Activated CD4-positive, alpha-beta memory T cell treated with anti-CD3 and anti-CD28 coated beads for 36 hours (primary cell): ENCODE measurements at places on chromosomes 2 and 18. TPM values are rescaled to one million over a fixed set of nuclear protein-coding genes. Genes with fewer than 3 reads are reported as not detected.

Gene RESP18
- not detected for total RNA-seq

GRCh38 chr18:50716902-50717301, 102.9 kb downstream of the MRO start:
- DNase-seq = no peak

DNA sequence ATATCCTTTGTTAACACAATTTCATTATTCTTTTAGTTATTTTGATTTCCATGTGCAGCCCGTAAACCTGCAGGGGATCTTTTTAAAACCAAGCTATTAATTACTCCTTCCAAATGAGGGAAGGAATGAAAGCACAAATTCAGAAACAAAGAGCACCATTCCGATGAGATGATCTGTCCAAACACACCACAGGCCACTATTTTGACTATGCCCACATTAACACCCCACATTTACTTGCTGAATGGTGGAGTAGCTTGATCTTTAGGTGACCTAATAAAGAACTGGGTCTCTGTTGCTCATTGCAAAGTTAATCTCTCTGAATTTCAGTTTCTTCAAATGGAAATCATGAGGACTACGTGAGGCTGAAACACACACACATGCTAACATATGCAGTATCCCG, 218.0 kb downstream of the IRS1 start:
- DNase-seq = no peak

DNA sequence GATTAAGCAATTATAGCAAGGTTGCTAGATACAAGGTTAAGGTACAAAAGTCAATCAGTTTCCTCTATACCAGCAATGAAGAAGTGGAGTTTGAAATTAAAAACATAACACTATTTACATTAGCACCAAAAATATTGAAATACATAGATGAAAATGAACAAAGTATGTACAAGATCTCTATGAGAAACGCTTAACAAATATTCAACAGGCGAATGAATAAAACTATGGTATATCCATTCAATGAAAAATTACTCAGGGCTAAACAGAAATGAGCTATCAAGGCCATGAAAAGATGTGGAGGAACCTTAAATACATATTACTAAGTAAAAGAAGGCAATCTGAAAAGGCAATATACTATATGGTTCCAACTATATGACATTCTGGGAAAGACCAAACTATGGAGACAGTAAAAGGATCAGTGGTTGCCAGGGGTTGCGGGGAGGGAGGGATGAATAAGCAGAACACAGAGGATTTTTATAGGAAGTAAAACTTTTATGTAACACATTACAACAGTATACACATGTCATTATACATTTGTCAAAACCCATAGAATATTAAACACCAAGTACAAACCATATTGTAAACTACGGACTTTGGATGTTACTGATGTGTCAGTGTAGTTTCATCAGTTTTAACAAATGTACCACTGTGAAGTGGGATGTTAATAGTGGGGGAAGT, 62.1 kb downstream of the RMDN2 start:
- DNase-seq = no peak

GRCh38 chr2:12455661-12456060, 261.1 kb upstream of the TRIB2 start:
- DNase-seq = no peak

DNA sequence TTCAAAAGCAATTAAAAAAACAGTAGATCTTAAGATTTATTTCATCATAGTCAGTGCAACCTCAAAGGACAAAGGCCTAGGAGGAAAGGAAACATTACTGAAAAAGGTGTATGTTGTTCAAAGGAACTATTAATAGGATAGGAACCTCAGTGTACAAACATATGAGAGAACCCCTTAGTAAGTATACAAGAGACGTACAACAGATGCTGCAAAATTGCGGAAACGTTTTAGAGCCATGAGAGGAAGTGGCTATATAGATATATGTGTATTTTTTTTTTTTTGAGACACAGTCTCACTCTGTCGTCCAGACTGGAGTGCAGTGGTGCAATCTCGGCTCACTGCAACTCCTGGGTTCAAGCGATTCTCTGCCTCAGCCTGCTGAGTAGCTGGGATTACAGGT, 22.2 kb downstream of the PIK3C3 start:
- no peak for DNase-seq

- DNase-seq = peak; percentile 69
Observed at GRCh38 chr2:119387381-119388129, 20.8 kb downstream of the DBI start.

GRCh38 chr2:106886916-106887758, 1.2 kb upstream of the ST6GAL2 start:
- no peak for DNase-seq

Gene FAM228A
- total RNA-seq = 0.17 TPM

GRCh38 chr2:24403168-24403831, 43.0 kb upstream of the ITSN2 start:
- no peak for DNase-seq

DNA sequence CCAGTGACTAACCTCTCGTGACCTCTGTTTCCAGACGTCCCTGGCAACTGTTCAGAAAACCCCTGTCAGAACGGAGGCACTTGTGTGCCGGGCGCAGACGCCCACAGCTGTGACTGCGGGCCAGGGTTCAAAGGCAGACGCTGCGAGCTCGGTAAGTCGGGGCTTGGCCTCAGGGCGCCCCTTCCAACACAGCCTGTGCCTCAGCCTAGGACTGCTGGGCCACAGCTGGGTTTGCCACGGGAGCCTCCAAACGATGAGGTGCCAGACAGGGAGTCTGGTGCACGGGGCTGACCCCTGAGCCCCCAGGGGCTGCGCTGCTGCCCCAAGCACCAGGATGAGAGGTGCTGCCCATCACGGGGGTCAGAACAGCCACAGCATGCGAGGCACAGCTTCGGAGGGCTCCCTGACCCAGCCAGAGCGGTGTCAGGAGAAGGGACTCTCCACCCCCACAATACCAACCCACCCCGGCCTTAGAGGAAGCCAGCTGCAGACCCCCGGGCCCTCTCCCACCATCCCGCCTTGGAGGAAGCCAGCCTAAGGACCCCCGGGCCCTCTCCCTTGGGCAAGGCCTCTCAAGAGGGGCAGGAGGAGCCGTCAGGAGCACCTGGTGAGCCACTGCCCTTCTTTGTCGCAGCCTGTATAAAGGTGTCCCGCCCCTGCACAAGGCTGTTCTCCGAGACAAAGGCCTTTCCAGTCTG, 20.3 kb downstream of the MTERF4 start:
- no peak for DNase-seq

DNA sequence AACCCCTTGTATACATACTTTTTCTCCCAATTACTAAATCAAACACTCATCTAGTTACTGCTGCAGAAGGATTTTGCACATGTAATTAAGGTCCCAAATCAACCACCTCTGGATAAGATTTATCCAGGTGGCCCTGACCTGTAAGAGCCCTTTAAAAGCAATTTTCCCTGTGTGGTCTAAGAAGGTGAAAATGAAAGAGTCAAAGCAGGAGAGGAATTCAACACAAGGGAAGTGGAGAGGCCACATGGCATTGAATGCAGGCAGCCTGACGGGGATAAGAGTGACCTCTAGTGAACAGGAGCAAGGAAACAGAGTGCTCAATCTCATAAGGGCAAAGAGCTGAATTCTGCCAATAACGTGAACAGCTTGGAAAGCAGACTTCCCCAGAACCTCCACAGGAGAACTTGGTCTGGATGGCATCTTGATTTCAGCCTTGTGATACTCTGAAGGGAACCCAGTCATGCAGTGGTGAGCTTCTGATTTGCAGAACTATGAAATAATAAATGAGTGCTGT, 27.2 kb downstream of the PPP3R1 start:
- peak; percentile 22 for DNase-seq

Gene ACOXL
- total RNA-seq = 0.41 TPM

Gene INPP5D
- 52.4 TPM for total RNA-seq

GRCh38 chr2:60972889-60973656, 44.4 kb upstream of the PEX13 start:
- no peak for DNase-seq

Gene CFC1
- total RNA-seq = not detected

DNA sequence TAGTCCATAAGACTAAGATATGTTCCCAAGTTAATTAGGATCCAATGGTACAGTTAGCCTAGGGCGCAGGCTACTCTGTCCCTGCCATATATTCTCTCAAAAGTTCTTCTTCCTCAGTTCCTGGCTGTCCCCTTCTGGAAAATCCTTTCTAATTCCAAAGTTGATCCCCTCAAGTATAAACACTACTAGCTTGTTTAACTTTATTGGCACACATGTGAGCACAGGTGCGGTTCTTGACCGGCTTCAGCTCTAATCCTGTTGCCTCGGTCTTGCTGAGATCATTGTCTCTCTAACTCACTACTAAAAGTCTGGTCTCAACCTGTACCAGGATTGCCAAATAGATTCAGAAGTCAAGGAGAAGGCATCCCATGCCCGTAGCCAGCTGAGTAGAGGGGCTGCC, 89.0 kb downstream of the SEMA4F start:
- no peak for DNase-seq

Gene ZNF521
- not detected for total RNA-seq

DNA sequence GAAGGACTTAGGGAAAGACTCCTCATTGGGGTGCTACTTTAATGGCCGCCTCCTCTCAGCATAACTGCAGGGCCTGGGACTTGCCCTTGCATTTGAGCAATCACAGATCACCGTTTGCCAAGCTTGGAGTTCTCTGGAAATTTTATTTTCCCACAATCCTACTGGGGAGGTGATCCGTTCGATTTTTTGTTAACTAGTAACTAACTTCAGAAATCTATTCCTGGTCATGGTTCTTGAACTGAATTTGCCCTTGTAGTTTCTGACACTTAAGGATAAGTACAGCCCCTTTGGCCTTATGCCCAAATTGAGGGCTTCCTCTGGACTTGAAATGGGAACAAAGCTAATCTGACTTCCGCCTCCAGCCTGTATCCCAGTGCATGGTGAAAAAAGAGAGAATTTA, 60.5 kb upstream of the ST3GAL5 start:
- no peak for DNase-seq

- peak; percentile 9 for DNase-seq
Observed at GRCh38 chr18:59621027-59621426, 76.2 kb downstream of the CCBE1 start.

- DNase-seq = peak; percentile 66
Observed at GRCh38 chr2:227462462-227462951, 9.4 kb upstream of the AGFG1 start.

GRCh38 chr2:8115456-8115855, 566.4 kb upstream of the ID2 start:
- no peak for DNase-seq

Gene CETN1
- not detected for total RNA-seq

GRCh38 chr18:48908916-48909315, 41.8 kb downstream of the SMAD7 start:
- DNase-seq = no peak

DNA sequence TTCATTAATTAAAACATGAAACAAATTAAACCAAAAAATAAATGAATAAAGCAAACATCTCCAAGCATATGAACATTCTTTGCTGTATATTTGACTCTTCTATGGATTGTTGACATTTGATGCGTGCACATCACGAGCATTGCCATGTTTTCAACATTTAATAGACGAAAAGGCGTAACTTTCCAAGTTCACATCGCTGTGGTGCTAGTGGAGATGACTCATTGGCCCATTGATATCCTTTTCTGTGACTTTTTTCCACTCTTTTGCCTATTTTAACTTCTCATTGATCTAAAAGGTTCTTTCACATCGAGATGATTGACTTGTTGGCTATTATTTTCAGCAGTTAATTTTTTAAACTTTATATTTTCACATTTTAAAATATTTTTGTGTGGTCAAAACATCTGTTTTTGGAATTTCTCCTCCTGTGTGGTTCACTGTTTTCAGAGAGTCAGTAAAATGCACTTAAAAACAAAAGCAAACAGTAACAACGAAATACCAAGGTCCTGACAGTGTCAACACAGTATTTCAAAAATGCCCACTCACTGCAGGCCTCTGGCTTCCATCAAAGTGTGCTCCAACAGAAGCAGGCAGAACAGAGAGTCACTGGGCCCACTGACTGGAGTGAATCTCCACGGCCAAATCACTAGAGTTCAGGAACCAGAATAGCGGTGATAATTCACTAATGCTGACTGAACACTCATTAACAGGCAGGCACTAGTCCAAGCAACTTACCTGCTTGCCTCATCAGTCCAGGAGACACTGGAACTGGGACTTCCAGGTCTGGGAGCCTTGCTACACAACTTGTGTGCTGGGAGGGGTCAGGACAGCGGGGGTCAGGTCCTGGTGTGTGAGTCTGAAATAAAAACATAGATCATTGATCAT, 372.2 kb upstream of the SMIM21 start:
- DNase-seq = no peak

DNA sequence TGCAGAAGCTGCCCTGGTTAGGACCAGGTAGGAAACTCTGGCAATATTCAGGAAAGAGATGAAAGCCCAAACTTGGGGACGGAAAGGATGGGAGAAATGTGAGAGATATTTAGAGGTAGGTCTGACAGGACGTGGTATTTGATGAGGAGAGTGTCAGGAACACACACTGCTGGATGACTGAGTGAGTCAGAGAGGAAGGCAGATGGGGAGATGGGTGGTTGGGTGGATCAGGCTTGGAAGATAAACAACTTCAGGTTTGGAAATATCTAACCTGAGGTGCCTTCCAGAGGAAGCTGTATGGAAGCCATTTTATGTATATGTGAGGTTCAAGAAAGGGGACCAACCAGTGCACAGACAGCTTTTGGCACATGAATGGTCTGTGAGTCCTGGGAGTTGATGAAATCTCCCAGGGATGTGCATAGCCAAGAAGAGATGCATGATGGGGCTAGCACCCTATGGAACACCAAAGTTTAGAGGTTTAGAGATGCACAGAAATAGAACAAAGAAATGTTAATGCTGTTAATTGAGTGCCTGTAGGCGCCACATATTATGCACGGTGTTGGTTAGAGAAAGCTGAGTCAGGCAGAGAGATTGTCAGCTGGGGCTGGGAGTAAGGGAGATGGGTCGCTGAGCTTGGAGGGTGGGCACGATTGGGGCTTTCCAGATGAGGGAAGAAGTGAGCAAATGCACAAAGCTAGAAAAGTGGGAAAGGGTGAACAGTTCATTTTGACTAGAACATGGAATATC, 101.0 kb downstream of the VIT start:
- no peak for DNase-seq

Gene GNLY
- total RNA-seq = 22.8 TPM

Gene C2orf92
- total RNA-seq = 4.5 TPM

Gene MROH2A
- not detected for total RNA-seq

Gene LRRC30
- not detected for total RNA-seq

Gene UPP2
- not detected for total RNA-seq

- DNase-seq = no peak
Observed at GRCh38 chr2:11667866-11668637, 1.9 kb downstream of the NTSR2 start.

GRCh38 chr2:46984642-46985476, 69.3 kb upstream of the MCFD2 start:
- DNase-seq = peak; percentile 84

DNA sequence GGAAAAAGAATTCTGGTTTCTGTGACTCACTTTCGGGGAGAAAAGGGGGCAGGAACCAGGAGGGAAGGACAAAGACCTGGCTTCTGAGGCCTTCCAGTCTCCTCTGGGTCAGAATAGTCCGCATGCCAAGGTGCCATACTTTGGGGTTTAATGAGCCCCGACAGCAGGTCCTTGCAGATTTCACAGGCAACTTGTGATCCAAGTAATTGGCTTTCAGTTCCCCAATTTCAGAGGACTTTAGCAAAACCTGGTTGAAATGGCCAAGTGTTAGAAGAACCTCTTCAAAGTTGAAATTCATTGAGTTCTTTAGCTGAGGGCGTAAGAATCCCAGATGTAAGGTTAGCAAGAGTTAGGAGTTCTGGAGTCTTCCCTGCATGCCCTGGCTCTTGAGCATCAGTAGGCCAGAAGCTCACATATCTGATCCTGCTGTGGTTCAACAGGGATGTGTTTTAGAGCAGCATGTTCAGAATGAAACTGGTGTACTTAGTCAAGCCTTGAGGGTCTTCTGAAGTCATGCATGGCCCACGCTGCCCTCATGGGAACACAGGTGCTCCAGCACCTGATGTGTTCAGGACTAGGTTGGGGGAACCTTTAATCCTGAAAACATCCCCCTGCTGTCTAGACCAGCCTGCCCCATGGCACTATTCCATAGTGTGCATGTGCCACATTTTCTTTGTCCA, 143.0 kb downstream of the NUP35 start:
- DNase-seq = no peak
